Activated CD4-positive, alpha-beta T cell treated with anti-CD3 and anti-CD28 coated beads for 1 hour (primary cell): ENCODE measurements at places on chromosomes 13 and 19.

GRCh38 chr19:50705422-50706019 lies 14.1 kb downstream of the SHANK1 start:
- DNase-seq = no peak

GRCh38 chr13:25490236-25490635 lies 118.5 kb downstream of the ATP8A2 start:
- no peak for DNase-seq

DNA sequence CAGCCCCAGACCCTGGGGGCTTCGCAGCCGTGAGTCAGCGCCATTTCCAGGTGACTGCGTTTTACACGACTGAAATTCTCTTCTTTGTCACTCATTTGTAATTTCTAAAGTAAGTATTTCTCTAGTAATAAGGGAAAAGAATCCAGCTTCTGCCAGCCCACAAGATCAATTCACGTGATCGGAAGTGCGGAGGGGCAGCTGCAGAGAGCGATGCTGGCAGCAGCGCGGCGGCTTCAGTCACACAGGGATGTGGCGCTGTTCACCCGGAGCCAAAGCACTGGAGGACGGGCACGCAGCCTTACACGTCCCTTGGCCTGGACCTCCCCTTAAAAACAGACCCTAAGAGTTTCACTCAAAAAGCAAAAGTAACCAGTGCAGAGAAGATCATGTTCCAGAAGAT lies 18.4 kb downstream of the GRTP1 start:
- DNase-seq = no peak

GRCh38 chr13:48346583-48346982 lies 43.0 kb downstream of the RB1 start:
- DNase-seq = no peak

- DNase-seq = no peak
These were observed 152.4 kb downstream of the DCLK1 start for GRCh38 chr13:35978607-35979316.

DNA sequence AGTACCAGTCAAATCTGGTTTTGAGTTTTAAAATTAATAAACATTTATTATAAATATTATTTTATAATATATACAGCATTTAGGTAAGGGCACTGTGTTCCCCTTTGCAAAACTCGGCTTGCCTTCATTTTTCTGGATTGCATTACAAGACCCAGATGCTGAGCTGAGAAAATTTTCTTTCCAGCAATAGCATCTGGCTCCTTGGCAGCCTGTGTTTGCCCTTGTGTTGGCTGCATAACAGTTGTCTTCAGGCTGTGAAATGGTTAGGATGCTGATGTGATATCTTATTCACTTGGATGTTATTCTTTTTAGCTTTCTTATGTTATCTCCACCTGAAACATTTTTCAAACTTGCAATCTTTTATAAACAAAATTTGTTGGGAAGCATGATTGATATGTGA lies 784.4 kb downstream of the DACH1 start:
- no peak for DNase-seq

DNA sequence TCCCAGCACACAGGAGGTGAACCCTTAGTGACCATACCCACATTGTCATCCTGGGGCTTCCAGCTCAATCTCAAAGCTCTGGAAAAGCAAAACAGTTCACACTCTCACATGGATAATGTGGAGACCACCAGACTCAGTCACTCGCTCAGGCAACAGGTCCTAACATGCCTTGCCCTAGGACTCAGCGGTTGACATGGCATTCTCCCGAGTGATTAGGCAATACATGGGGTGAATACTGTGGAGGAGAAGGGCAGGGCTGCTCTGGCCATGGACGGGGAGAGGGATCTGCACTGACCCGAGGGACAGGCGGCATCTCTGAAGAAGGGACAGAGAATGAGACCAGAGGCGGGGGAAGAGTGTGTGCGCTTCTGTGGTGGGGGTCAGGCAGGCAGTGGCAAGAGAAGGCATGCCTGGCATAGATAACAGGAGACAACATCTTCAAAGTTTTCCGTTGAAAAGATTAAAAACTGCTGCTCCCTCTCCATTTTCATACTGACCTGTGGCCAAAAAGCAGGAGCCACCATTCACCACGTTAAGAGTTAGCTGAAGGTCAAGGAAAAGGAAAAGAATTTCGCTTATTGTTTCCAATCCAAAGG lies 44.5 kb upstream of the EPHX3 start:
- DNase-seq = no peak

DNA sequence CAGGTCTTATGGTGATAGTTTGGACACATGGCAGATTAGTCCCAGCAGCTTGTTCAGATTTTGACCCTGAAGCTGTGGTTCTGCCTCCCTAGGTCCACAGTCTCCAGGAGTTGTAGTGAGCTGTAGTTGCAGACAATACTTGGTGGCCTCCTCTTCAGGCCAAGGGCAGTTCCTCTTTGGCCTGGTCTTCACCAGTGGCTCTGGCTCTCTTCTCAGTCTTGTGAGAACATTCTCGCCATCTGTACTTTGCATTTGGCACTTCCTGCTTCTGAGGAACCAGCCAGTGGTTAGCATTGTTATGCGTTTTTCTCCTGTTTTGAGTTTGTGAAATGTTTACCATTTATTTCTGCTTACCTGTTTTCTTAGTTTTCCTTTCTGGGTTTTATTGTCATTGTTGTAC lies 40.7 kb downstream of the PCCA start:
- no peak for DNase-seq

- no peak for DNase-seq
These were observed 90.4 kb upstream of the PEG3 start for GRCh38 chr19:56930647-56931535.

DNA sequence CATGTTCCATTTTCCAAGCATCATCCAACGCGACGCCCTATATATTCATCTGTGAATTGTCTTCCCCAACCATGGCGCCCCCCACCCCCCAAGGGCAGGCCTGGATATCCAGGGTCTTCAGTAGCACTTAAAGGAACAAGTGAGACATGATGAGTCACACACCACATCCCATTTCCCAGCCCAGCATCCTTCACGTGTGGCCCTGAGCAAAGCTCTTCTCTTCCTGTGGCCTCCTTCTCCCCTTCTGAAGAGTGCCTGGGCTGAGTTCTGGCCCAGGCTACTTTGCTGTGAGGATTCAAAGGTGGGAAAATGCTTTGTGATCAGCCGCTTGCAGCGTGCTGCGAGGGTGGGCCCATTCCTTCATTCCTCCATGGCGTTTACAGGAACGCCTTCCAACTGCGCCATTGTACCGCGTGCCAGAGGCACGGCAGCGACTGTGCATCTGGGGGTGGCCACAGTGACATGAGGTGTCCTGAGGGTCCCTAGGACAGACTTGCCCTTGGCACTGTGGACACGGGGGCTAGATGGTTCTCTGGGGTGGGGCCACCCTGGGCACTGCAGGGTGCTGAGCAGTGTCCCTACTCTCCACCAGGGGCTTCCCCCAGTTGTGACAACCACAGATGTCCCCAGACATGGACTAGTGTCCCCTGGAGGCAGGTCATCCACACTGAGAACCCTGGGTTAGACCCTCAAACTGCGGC lies 11.7 kb downstream of the PLIN4 start:
- DNase-seq = no peak

DNA sequence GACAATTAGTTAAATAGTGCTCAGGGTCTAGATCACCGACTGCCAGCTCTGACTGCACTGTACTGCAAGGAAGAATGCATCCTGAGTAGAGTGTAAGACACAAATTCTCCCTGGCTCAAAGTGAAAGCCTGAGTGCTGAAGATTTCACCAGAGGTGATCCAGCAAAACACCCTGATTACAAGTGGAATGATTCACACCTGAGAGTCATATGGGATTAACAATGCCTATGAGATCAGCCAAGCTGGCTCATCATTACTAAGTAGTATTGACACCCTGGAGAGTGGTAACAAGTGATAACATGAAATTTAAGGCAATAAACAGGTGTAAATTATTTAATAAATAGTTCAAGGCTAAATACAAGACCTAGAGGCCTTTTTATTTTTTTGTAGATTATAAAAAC lies 403.8 kb upstream of the PRR20A start:
- DNase-seq = no peak

GRCh38 chr13:30156826-30157615 lies 150.3 kb downstream of the KATNAL1 start:
- no peak for DNase-seq

DNA sequence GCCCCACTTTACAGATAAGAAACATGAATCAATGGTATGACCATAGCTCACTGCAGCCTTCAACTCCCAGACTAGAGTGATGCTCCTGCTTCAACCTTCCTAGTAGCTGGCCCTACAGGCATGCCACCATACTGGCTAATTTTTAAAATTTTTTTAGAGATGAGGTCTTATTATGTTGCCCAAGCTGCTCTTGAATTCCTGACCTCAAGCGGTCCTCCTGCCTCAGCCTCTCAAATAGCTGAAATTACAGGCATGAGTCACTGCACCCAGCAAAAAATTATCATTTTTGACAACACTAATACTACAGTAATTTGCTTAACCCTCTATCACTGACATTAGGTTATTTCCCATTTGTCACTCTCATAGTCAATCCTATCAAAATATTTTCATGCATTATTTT lies 14.7 kb downstream of the CAB39L start:
- DNase-seq = no peak

DNA sequence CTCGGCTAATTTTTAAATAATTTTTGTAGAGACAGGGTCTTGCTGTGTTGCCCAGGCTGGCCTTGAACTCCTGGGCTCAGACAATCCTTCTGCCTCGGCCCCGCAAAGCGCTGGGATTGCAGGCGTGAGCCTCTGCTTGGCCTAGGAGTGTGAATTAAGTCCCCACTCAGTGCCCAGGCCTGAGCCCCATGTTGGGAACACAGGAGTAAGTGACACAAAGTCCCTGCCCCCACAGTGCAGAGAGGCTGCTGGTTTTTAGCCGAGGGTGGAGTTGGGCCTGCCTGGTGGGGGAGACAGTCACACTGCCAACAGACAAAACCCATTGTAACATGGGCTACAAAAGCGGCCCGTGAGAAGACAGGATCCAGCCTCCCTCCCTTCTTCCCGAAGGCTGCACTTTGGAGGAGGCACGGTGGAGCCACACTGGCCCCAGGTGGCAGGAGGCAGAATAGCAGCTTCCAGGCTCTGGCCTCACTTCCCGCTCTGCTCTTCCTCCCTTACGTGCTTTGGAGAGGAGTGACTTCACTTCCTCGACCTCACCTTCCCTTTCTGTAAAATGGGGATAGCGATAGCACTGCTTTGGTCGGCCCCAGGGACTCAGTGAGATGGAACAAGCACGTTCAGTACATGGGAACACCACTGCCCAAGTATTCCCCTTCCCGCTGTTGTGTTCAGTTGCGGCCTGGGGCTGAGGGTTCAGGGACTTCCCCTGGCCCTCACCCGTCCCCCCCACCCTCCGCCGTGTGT lies 15.2 kb upstream of the EHD2 start:
- DNase-seq = peak; percentile 41

GRCh38 chr13:94860981-94861407 lies 148.6 kb upstream of the SOX21 start:
- no peak for DNase-seq

GRCh38 chr19:2811221-2811722 lies 8.4 kb upstream of the ZNF554 start:
- no peak for DNase-seq

GRCh38 chr19:51124729-51125128 lies at the start of gene SIGLEC9:
Gene SIGLEC9 (plus strand): TSS chr19:51124906. CDS start chr19:51124975, 69 bp downstream.
- no peak for DNase-seq

DNA sequence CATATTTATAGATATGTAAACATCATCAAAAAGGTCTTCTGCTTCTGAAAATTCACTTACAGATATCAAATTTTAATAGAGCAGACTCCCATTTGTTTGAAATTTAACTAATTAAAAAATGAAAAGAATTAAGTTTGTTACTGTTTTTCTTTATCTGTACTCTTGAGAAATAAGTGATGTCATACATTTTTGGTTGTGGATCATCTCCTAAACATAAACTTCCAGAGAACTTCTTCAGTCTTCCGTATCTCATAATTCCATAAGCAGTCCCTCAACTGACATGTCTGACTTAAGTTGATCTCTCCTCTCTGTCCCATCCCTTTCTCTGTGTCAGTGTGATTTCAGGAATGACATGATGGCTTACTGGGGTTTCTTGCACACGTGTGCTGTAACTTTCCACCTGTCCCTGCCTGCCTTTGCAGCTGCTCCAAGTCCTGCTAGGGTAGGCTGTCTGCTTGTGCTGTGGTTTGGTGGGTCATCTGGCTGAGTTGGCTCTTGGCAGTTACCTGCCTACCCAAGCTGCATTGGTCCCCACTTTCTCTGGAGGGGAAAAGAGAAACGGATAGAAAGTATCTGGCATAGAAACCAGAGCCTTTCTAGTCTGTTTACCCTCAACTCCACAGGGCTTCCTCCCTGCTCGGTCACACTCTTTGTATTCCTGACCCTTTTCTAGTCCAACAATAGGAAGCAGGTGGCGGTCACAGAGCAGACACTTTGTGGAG lies 127.1 kb downstream of the GGACT start:
- DNase-seq = no peak

DNA sequence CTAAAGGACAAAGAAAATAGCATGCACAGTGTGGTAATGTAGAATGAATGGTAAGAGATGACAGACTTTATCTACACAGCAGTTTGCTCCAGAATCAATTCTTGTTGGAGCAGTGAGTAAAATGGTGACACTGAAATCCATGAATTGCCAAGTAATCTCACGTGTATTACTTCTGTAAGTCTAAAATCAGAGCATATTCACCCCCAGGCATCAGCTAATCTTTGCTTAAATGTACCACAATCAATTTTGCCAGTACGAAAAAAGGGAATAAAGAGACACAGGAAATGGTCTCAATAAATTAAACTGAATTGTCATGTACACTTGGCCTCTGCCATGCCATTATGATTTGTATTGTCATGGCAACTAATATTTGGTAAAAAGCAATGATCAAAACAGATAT lies 294.2 kb downstream of the PCDH17 start:
- DNase-seq = no peak

DNA sequence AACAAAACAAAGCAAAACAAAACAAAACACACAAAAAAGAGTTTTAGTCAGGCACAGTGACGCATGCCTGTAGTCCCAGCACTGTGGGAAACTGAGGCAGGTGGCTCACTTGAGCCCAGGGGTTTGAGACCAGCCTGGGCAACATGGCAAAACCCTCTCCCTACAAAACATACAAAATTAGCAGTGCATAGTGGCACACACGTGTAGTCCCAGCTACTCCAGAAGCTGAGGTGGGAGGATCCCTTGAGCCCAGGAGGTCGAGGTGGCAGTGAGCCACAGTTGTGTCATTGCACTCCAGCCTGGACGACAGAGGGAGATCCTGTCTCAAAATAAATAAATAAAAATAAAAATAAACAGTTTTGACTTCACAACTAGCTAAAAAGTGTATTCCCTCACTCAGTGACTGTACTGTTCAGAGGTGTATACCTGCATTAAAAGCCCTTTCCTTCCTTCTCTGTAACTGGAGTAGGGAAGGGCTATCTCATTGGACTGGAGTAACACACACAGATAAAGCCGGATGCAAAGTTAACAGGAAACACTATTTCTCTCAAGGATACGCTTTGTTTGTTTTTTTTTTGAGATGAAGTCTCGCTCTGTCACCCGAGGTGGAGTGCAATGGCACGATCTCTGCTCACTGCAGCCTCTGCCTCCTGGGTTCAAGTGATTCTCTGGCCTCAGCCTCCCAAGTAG lies 3.7 kb upstream of the BAX start:
- DNase-seq = no peak

DNA sequence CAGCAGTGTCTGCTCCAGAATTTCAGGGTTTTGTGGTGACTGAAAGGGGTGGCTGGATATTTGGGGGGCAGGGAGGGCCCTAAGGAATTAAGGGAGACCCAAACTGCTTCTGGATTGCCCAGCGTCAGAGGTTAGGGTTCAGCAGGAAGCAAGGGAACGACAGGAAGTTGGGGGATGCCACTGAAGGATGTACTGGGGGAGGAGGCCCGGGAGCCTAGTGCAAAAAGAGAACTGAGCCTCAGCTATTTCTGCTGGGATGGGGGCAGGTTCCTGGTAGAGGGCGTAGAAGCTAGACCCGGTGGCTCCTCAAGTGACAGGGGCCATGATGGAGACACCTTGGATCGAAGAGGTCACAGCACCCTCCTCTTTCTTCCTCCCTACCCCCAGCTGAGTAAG lies 1.1 kb downstream of the CYP2S1 start:
- DNase-seq = no peak
